ENCODE measurements at places on chromosomes 2 and 18. TPM values are rescaled to one million over a fixed set of nuclear protein-coding genes. Genes with fewer than 3 reads are reported as not detected.

The MAP2 gene
- total RNA-seq: 59.7 TPM

The KCNF1 gene
- not detected for total RNA-seq

The TBR1 gene
- not detected for total RNA-seq

The ZSWIM2 gene
- not detected for total RNA-seq

The RBM44 gene
- total RNA-seq: 3.2 TPM

The STAT4 gene
- total RNA-seq: 7.7 TPM

The SSB gene
- 76.5 TPM for total RNA-seq

- DNase-seq: no peak
Measured at GRCh38 chr18:11124054-11124453, 25.3 kb downstream of the PIEZO2 start.

DNA sequence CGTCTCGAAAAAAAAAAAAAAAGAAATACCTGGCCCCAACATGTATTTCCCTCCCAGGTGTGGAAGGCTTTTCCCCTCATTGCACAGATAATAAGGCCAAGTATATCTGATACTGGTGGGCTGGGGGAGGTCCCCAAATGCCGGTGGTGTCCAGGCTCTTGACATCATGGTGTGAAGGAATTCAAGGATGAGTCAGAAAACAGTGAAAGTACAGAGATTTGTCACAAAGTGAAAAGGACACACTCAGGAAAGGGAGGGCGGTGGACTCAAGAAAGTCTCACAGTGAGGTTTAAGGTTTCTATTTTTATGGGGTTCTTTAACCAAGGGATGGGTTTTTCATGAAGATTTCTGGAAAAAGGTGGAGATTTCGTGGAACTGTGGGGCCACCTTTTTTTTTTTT lies 37.8 kb upstream of the FZD5 start:
- DNase-seq: no peak

DNA sequence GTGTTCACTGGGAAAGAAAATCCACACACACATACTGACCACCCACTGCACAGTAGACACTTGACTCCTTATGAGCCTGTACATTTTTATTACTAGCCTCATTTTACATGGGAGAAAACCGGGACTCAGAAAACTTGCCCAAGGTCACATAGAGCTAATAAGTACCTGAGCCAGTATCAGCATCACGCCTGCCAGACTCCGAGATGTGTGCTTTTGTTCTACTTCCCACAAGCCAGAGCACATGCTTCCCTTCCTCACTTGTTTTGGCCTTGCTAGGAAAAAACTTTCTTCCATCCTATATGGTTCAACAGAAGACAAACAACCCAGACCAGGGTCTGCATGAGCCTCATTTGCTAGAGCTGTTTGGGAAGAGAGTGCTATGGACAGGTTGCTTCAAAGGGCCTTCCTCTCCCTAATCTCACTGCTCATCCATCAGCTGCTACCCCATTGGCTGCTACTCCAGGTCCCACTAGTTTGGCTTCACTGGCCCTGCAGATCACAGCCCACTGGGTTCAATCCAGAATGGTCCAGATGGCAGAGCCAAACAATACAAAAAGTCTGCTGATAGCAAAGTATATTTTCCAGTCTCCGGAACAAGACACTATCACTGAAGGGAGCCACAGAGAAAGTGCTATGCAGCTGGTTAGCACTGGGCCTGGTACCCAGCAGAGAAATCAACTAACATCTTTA lies 63.9 kb downstream of the STK39 start:
- no peak for DNase-seq

- no peak for DNase-seq
Measured at GRCh38 chr2:227450926-227451654, 20.9 kb upstream of the AGFG1 start.

- no peak for DNase-seq
Measured at GRCh38 chr2:44945676-44946371, 4.3 kb downstream of the SIX3 start.

- no peak for DNase-seq
Measured at GRCh38 chr2:179441551-179441950, 176.9 kb upstream of the SESTD1 start.

GRCh38 chr2:33215983-33216382 lies 260.5 kb upstream of the RASGRP3 start:
- no peak for DNase-seq
